ENCODE measurements at places on chromosomes 12 and 14.

- no peak for DNase-seq
These were observed 282.7 kb downstream of the ATXN7L3B start for GRCh38 chr12:74820324-74820723.

GRCh38 chr14:23577710-23578392 lies 739 bp downstream of the JPH4 start:
- no peak for DNase-seq

DNA sequence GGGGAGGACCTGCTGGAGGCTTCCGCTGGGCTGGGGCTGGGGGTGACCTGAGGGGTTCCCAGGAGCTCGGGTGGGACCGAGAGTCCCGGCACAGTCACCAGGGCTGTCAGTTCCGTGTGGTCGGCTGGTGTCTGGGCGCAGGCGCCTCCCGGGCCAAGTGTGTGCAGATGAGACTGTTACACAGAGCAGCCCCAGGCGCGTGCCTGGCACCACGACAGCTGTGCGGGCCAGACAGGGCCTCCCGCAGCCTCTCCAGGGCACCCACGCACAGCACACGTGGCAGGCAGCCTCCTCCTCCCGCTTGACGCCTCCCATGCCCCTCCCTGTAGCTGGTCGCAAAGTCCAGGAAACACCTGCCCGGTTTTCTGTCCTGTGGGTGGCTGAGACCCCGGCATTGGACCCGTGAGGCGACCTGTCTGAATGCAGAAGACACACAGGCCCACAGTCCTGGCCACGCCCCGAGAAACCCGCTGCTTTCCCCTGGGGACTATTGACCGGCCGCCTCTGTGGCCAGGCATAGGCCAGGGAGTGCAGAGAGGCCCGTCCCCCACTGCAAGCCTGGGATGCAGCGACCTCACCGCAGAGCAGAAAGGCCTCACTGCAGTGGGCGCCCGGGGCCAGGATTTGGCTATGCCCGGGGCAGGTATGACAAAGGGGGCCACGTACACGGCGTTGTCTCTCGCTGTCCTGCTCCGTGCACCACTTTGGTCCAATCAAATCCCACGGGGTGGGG lies 12.1 kb upstream of the GALNT9 start:
- no peak for DNase-seq

DNA sequence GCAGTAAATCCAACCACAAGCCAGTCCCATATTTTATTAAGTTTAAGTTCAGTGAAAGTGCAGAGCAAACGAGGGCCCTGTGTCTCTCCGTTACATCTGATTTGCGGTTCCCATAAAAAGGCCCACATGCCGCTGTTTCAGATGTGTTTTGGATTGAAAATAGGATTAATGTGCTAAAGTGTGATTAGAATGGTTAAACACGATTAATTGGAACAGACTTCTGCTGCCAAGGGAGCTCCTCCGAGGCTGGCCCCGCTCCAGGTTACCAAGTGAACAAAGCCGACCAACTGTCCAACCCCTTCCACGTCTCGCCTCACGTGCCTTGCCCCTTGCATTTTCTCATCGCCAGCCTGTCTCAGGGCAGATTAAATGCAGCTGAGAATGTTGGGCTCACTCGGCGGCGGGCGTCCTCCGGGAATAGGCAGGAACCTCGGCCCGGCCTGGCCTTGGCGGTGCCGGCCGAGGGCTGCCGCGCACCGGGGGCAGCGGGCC lies 166.5 kb upstream of the GSC start:
- no peak for DNase-seq

GRCh38 chr12:128459067-128459466 lies 192.1 kb downstream of the TMEM132C start:
- no peak for DNase-seq

GRCh38 chr14:33532553-33532952 lies 418.3 kb downstream of the EGLN3 start:
- no peak for DNase-seq

DNA sequence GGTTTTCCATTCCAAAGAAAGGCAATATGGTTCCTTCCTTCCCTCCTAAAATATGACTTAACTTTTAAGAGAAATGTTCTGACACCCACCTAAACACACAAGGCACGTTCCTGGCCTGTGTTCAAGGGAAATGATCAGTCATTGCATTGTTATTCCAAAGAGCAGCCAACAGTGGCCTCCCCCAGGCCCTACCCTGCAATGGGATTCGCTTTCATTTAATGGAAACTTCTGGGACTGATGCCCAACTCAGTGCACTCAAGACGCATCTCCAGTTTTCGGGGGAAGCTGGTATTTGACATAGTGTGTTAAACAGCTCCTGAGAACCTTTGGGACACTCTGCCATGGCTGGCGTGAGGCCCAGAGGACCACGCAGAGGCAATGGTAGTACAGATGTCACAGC lies 65.9 kb downstream of the DDX51 start:
- no peak for DNase-seq

- no peak for DNase-seq
These were observed 888 bp downstream of the CCDC88C start for GRCh38 chr14:91416744-91417119.

GRCh38 chr12:121568971-121569751 lies 11.7 kb downstream of the KDM2B start:
- no peak for DNase-seq

GRCh38 chr12:100193085-100193484 lies 7.5 kb upstream of the ACTR6 start:
- DNase-seq = no peak

GRCh38 chr12:16076557-16076956 lies 165.4 kb downstream of the DERA start:
- no peak for DNase-seq

DNA sequence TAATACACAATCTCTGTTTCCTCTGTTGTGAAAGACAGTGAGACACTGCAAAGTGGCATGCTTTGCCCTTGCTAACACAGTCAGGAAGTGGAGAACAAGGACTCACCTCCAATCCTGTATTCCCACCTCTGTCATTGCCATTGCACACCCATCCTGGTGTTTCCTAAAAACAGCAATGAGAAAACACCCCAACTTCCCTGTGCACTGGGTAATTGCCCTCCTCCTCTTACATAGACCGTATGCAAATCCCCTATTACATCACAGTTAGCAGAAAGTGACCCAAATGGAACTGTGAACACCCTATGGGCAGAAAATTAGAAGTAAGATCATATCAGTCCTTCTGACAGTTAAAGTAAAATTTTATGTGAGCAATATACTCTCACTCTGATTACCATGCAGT lies 355.5 kb downstream of the BCL11B start:
- no peak for DNase-seq

- DNase-seq = no peak
These were observed 24.6 kb downstream of the RPS6KA5 start for GRCh38 chr14:91035855-91036254.

DNA sequence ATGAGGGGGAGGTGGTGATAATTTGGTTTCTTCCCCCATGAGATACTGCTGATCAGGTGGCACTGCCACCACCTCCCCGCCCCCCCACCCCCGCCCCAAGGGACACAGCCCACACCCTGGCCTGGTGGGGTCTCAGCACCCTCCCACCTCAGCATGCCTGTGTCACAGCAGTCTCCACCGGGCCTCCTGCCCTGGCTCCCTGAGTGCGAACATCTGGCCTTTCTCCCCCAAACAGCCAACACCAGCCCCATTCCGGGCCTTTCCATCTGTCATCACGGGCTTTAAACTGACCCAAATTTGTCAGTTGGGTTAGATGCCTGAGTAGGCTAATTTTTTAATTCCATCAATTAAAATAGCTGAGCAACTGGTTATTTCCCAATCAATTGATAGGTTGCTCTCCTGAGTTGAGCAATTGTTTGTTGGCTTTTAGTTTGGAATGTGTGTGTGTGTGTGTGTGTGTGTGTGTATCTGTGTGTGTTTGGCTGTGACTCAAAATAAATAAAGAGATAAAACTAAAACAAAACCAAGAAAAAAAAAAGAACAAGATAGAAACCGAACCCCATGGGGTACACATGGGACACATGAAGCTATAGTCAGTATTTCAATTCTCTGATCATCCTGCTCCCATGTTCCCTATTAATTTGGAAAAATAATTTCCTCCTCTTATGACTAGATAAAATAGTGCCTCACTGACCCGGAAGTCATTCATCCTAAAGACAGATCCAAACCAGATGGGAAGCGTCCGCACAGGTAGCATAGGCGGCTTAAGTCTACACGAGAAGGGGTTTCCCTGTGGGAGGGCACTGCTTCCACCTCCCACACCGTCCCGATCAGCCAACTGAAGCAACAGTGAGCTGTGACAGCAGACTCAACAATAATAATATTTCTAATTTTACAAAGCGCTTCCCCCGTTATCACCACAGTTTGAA lies 7.4 kb downstream of the SERPINA12 start:
- DNase-seq = no peak

GRCh38 chr12:69509308-69509736 lies 39.1 kb downstream of the FRS2 start:
- no peak for DNase-seq

DNA sequence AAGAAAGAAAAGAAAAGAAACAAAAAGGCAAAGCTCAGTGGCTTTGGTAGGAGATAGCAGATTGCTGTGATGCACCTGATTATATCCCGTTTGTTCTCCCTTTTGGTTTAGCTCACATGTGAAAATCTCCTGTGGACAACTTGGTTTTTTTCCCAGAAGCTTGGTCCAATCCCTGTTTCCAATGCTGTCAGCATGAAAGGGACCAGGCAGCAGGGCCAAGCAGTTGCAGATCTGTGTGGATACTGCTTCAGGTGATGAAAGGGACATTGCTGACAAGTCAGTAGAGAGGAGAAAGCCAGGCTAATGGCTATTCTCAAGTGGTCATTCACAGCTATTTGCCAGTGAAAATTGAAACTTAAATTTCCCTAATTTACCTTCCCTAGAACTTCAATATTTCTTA lies 18.8 kb upstream of the SLCO1A2 start:
- DNase-seq = no peak

DNA sequence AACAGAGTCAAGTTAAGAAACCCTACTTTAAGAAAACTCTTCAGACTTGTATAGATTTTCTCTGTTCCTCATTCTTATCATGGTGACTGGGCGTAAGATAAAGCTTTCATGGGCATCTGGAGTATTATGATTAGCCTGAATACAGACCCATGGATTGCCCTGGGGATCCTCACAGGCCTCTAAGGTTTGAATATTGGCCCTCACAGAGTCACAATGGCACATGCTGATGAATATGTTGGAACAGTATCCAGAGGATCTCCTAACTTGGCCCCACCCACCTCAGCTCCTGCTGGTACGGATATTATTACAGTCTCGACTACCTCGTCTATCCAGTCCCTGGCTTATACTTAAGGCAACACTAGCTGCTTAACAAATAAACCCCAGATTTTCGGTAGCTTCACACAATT lies 8.1 kb downstream of the OSBPL8 start:
- DNase-seq = no peak

GRCh38 chr14:100476012-100476822 lies 111.0 kb downstream of the BEGAIN start:
- DNase-seq = no peak
